ENCODE measurements at places on chromosomes 12 and 14. TPM values are rescaled to one million over a fixed set of nuclear protein-coding genes. Genes with fewer than 3 reads are reported as not detected.

GRCh38 chr14:101826351-101826750 lies 64.8 kb downstream of the PPP2R5C start:
- no peak for DNase-seq

DNA sequence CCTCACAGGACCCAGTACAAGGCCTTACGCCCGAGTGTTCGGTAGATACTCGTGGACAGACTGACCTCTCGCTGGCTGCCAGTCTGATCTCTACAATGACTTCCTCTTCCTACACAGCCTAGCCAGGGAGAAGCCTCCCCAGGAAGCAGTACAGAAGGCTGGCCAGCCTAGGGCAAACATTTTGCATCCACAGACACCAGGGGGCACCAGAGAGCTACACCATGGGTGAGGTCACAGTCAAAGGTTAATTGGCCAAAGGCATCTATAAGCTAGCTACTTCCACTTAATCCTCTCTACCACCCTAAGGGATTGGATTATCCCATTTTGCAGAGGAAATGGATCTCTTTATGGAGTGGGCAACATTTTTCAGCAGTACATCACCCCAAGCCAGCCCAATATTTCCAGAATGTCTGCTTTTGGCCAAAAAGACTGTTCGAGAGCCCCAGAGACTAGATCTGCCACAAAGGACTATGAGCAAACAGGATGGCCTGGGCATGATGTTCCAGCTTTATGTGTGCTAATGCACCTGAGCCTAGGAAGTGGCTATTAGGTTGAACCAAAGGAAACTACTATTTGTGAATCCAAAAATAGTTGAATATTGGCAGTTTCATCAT lies 14.6 kb upstream of the PNMA1 start:
- DNase-seq = peak; percentile 81

DNA sequence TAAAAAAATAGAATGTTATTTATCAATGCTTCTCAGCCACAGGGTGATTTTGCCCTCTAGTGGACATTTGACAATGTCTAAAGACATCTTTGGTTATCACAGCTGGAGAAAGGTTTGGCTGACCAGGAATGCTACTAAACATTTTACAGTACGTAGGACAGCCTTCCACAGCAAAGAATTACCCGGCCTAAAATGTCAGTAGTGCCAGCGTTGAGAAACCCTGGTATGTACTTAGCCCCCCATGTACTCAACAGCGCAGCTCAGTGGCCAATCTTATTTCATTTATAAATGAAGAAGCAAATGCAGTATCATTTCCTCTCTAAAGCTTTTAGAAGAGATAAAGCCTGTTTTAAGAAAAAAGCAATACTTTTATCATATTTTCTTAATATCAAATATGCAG lies 5.8 kb downstream of the MARK3 start:
- peak; percentile 77 for DNase-seq

GRCh38 chr12:65903691-65904383 lies 79.6 kb downstream of the HMGA2 start:
- DNase-seq = no peak

IKZF4 gene
- 1.1 TPM for total RNA-seq

DNA sequence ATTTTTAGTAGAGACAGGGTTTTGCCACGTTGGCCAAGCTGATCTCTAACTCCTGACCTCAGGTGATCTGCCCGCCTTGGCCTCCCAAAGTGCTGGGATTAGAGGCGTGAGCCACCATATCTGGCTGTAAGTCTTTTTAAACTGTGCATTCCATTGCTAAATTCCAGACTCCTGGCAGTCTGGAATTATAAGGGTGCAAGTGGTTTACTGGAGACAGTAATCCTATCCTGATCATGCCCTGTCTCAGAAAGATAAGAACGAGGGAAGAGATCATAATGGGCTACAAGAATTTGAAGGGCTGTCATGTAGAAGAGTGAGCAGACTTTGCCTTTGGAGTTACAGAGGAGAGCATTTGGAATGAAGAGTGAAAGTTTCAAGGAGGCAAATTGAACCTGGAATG lies 6.8 kb upstream of the SLC4A8 start:
- DNase-seq = no peak

GRCh38 chr14:92160619-92161018 lies 38.9 kb downstream of the CPSF2 start:
- DNase-seq = no peak

DNA sequence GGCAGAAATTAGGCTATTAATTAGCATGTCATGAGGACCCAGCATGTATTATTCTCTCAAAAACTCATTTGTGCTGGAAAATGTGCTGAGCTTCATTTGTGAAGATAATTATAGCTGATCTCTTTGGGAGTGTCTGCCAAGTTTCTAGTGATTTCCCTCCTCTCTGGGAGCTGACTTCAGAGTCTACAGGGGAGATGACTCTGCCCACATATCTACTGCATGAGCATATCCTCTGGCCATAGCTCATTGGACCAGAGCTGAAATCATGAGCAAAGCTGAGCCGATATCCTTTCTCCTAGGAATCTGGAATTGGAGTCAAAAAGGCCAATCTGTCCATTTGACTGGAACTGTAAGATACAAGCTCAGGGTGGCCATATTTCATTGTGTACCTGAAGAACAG lies 5.9 kb downstream of the CCDC198 start:
- no peak for DNase-seq

DNA sequence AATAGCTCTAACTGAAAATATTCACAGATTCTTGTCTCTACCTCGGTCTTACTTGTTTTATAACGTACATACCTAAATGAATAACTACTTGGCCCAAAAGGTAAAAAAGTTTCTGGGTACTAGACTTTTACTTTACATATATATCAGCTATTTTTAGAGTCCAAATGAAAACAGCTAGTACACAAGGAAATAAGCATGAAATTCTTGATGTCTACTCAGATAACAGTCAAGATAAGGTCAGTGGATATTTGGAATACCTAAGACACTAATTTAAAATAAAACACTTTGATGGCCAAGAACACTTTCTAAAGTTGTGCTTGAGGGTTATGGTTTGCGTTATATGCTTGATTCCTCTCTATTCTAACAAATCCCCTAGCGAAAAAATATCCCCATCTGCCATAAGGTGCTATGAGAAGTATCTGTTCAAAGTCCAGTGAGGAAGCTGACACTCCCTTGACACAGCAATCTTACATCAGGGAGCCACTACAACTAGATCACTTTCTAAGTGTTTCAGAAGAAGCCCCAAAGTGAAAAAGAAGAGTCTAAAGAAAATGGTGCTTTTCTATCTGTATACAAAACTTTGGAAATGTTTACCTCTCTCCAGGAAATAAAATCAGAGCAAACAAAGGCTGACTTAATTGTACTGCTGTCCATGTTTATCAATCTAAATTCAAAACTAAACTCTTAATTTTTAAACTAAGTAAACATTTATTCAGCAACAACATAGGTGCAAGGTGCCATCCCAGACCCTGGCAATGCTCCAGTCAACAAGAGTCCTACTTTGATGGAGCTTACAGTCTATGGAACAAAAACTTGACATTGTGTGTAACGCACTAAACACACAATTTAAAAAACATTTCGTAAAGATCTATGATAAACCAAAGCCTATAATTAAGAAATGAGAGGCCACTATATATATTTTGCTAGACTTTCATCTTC lies 11.7 kb downstream of the PTPN21 start:
- no peak for DNase-seq

DNA sequence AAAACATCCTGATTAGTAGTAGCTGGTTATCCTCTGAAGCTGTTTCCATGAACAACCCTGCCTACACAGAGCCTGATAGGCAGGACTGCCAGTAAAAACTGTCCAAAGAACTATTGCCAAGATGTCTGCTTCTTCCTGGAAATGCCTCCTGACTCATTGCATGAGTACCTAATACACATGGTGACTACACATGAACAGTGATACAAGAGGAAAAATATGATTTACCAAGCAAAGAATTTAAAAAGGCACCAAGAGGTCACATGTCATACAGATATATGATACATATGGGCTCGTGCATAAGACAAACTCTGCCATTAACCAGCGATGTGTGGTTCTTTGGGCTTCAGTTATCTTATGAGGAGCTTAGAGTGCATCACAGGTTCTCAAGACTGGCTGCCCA lies 552.3 kb downstream of the SLC16A7 start:
- peak; percentile 28 for DNase-seq

DLGAP5 gene
- total RNA-seq = 0.94 TPM

GRCh38 chr14:99604766-99605298 lies 825 bp upstream of the CCDC85C start:
- DNase-seq = peak; percentile 54

AQP2 gene
- not detected for total RNA-seq

CNTN1 gene
- total RNA-seq = not detected

DNA sequence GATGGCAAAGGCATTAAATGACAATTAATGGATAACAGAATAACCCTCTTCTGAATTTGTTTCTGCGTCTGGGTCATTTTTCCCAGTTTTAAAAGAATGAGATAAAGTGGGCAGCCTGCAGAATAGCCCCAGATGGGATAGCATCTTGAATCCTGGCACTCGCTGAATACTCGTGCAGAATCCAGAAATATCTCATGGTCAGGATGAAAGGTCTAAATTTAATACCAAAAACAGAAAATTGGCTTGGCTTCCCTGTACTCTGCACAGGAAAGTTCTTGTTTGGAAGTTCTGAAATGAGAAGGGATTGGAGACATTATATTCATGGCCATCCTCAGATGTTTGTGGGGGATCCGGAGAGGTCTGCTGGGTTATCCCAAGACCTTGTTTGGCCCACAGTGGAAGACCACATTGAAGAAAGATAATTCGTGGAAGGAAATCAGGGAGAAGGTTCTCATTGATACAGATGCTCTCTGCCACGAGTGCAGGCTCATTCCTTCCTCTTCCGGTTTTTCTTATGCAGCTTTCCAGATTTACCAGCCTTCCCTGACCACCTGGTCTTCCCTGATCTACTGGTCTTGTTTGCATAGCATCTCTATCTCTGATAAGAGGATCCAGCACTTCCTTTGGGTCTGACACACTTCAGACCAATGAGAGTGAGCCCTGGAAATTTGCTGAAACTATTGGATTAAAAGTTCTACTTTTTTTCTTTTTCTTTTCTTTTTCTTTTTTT lies 6.0 kb upstream of the IFT81 start:
- DNase-seq = no peak

- DNase-seq = no peak
These were observed 891.1 kb downstream of the TMEM121 start for GRCh38 chr14:106417224-106418049.

GRCh38 chr12:42299392-42300308 lies 26.2 kb downstream of the ZCRB1 start:
- peak; percentile 9 for DNase-seq

- no peak for DNase-seq
These were observed 113.3 kb downstream of the BCL11B start for GRCh38 chr14:99158646-99159165.

DNA sequence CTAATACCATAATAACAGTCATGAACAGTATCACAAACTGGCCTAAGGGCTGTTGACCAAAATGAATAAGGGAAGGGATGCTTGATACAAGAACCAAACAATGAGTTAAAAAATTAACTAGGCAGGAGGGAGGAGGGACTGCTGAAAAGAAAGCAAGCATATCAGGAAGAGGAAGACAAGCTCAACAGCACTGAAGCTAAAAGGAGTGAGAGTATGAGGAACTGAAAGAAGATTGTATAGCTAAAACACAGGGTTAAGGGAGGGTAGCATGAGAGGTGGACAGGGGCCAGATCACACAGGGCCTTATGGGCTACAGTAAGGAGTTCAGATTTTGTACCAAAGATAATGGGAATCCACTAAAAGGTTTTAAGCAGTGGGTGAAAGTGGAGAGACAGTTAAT lies 34.1 kb downstream of the ITGA7 start:
- no peak for DNase-seq

INHBC gene
- total RNA-seq = not detected

- DNase-seq = peak; percentile 52
These were observed 10.6 kb upstream of the TNFAIP2 start for GRCh38 chr14:103112400-103113243.

P2RX2 gene
- not detected for total RNA-seq

SLCO1B1 gene
- not detected for total RNA-seq

DNA sequence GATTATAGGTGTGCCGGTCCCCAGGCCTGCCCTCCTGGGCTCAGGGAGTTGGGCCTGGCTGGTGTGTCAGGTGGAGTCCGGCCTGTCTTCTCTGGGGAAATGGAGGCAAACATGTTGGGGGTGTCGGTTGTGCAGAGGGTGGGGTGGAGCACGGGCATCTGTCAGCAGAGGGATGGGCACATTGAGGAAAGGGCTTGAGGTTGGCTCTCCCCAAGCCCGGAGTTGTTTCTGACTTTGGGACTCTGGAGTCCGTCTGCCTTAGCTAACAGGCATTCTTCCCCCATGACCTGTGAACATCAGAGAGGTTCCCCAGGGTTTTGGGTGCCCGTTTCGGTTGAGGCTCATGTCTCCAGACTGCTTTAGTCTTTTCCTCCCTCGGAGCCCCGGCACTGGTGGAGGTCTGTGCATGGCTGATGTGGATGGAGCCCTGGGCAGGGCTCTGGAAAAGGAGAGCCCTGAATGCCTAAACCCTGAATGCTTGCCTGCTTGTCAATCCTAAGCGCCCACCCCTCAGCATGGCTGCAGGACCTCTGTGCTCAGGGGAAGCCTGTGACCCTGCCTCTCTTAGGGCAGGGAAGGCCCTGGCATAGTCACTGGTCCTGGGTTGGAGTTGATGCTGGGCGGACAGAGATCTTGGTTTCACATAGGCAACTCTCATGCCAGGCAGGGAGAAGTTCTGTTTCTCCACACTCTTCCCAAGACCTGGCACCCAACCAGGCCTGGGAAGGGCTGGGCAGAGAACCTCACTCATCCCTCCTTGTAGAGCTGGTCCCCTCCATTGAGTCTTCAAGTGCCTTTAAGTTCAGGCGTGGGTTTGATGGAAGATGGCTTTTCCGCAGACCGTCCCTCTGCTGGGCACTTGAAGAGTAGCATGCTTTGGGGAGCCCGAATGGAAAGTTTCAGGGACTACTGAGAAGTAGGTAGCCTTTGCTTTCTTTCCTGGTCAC lies 12.9 kb downstream of the NYNRIN start:
- DNase-seq = peak; percentile 59

DNA sequence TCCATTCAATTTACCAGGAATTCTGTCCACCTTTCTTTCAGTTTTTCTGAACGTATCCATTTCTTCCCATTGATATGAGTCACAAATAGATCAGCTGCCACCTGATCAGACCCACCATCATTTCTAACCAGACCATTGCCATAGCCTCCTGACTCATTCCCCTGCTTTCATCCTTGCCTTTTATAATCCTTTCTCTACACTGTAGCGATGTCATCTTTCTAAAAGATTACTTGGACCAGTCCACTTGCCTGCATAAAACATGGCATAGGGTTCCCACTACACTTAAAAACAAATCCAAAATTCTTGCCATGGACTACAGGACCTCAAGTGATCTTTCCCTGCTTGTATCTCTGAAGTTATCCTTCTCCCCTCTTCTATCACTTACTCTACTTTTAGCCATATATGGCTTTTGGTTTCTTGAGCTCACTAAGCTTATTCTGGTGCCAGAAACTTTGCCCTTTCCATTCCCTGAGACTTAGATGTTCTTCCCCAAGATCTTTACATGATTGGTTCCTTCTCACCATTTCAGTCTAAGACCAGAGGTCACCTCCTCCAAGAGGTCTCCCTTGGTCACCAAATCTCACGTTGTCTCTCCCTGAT lies 149.5 kb upstream of the KRR1 start:
- DNase-seq = peak; percentile 60
